Activated naive CD4-positive, alpha-beta T cell (primary cell): ENCODE measurements at places on chromosomes 11 and 22.

DNA sequence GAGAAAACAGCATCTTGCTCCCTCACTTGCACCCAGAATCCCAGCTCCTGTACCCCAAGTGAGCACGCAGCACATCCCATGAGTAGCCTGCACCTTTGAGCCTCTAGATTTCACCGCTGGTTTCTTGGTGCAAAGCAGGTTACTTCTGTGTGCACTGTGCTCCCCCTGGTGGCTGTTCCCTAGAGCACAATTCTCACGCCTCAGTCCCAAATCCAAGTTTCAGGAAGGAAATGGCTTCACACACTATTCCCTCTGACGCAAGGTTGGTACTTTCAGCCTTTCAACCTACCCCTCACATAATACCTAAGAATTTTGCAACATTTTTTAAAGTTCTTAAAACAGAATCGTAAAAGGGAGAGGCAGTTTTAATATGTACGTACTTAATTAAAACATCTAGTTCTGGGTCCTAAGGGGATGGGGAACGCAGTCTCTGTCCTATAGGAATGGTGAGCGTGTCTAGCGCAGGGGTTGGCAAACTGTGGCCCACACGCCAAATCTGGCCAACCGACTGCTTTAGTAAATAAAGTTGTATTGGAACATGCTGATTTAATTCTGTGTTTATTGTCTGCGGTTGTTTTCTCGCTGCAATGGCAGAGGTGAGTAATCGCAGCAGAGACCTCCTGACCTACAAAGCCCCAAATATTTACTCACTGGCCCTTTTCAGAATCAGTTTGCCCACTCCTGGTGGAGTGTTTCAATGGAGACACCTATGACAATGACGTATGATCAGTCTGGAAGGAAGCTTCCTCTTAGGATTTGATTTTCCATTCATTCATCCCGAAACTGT is 27.5 kb downstream of the DHCR7 start:
- DNase-seq = no peak

DNA sequence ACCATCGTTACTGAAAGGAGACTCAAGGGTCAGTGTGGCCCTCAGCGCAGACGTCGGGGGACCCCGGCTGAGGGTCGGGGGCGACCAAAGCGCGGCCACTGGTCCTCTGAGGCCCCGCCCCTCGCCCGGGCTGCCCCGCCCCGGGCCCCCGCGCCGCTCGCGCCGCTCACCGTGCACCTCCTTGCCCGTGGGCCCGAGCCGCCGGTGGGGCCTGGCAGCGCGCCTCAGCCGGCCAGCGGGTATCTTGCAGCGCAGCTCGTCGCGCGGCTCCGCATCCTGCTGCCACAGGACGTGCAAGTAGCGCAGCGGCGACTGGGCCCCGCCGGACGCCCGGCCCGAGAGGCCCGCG is 419 bp downstream of the ANKRD54 start:
- DNase-seq = peak; percentile 12

- no peak for DNase-seq
Observed at GRCh38 chr22:37043828-37044538, 7.6 kb upstream of the KCTD17 start.

DNA sequence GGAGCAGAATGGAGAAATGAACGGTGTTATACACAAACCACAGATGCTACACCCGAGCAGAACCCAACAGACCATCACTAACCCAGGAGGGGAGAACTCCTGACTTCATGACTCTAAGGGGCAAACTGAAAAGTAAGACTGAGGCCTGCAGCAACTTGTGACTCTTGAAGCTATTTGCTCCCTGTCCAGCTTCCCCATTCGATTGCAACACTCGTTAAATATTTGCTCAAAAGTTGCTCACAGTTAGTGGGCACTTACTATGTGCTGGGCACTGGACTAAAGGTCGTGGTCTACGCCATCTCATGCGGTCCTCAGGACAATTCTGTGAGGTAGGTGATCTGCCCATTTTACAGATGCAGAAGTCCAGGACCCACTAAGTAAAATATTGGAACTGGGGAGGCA is 9.5 kb upstream of the ADA2 start:
- DNase-seq = no peak

GRCh38 chr11:12800032-12800671 is 125.9 kb downstream of the TEAD1 start:
- no peak for DNase-seq

GRCh38 chr11:44698252-44698912 is 28.4 kb upstream of the TSPAN18 start:
- DNase-seq = no peak

GRCh38 chr22:49566141-49566541 is 261.5 kb downstream of the BRD1 start:
- DNase-seq = no peak

- DNase-seq = no peak
Observed at GRCh38 chr11:119749006-119749565, 20.1 kb upstream of the NECTIN1 start.

DNA sequence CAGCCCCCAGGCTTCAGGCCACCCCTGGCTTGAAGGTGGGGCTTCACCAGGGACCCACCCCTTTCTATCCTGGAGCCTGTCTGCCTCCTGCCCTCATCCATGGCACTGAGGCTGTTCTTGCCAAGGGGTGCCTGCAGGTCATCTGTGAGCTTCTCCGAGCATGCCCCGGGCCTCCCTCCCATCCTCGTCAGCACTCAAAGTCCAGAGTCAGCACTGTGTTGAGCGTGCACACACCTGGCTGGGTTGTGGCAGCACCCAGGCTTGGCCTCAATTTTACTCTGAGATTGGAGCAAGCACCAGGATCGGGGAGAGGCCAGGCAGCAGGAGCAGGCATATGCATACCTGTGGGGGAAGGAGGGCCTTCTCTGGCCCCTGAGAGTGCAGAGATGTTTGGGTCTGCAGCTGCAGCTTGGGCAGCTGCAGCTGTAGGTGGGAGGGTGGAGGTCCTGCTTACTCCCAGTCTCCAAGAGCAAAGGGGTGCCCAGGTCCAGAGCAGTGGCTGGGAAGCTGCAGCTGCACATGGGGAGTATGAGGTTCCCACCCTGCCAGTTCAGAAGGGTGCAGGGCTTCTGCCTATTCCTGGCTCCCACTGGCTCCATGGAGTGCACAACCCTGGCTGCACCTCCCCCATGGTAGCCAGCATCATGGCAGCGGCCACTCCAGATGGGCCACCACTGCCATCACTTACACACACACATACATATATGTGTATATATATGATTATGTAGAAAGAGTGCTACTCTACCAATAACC is 488.7 kb downstream of the JRKL start:
- no peak for DNase-seq
